ENCODE measurements at places on chromosomes 5 and 9.
A peak's percentile ranks its signal among the peaks of the same experiment; 100 is the strongest.

- no peak for DNase-seq
These were observed 518.1 kb downstream of the CSNK1G3 start for GRCh38 chr5:124030043-124030491.

- peak; percentile 53 for DNase-seq
These were observed 125.4 kb downstream of the ATPSCKMT start for GRCh38 chr5:10124287-10124686.

DNA sequence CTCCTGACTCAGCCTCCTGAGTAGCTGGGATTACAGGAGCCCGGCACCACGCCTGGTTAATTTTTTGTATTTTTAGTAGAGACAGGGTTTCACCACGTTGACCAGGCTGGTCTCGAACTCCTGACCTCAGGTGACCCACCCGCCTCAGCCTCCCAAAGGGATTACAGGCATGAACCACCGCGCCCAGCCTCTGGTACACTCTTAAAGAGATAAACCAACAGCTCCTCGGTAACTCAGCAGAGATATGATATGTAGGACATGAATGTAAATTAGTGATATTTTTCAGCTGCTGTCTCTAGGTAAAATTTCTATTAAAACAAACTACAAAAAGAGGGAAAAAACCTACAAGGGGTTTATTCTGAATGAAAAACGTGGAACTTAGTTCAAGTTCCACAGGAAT is 42.8 kb upstream of the HK3 start:
- DNase-seq, result no peak

DNA sequence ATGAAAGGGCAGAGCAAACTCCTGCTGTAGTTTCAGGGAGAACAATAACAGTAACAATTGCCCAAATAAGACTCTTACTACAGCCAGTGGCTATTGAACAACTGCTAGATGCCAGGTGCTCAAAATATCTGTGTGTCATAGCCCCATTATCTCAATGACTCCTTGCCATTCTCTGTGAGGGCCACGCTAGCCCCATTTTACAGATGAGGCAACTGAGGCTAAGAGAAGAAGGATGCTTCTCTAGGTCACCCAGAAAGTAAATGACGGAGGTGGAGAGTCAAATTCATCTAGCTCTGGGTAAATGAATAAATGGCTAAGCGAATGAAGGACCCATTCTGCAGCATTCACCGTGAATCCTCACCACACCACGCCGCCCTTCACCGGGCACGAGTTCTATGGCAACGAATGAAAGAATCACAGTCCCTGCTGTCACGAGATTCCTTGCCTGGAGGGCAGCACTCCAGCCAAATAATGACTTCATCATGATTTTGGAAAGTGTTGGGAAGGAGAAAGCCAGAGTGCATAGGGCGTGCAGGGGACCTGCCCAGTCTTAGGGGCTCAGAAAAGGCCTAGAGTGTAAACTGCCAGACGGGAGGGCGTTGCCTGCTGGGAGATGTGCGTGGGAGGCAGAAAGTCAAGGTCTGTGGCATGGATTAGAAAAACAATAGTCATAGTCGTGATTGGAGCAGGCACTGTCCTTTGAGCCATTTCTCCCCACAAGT is 147.2 kb downstream of the C9orf50 start:
- no peak for DNase-seq

GRCh38 chr9:38120961-38121360 is 51.9 kb upstream of the SHB start:
- DNase-seq, result no peak

DNA sequence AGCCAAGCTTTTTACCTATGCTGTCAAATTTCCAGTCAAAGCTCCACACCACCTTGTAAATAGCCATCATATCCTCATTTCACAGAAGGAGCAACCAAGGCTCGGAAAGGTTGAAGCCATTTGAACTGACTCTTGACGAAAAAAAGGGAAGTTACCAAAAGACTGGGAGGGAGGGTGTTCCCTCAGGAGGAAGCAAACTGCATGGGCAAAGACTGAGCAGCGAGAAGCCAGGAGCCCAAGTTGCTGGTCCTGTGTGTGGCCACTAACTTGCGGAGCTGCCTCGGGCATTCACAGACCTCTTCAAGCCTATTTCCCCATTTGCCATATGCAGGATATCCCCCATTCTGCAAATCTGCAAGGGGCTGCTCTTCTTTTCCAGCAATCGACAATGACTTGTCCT is 37.4 kb downstream of the TTLL11 start:
- DNase-seq, result no peak

GRCh38 chr5:15753752-15754151 is 253.8 kb downstream of the FBXL7 start:
- DNase-seq, result no peak

- no peak for DNase-seq
These were observed 13.8 kb downstream of the RABEPK start for GRCh38 chr9:125214186-125214585.

- DNase-seq, result peak; percentile 23
These were observed 46.2 kb upstream of the FABP6 start for GRCh38 chr5:160183075-160183474.

DNA sequence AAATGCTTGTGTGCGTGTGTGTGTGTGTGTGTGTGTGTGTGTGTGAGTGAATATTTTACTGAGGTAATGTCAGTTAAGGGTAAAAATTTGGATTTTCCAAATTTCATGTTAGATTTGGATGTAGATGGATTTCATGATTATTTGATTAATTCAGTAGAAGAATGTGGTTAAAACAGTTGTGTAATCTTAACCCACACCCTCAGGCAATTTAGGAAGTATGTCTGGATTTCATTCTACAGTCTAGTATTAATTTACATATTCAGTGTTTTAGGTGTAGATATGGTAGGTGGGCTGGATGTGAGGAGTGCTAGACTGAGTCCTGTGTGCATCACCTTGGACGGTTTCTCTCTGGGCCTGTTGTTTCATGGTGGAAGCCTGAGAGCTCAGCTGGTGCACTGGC is 99.1 kb upstream of the CKMT2 start:
- DNase-seq, result no peak

- DNase-seq, result no peak
These were observed 247.0 kb downstream of the TRPM3 start for GRCh38 chr9:70874451-70874850.

DNA sequence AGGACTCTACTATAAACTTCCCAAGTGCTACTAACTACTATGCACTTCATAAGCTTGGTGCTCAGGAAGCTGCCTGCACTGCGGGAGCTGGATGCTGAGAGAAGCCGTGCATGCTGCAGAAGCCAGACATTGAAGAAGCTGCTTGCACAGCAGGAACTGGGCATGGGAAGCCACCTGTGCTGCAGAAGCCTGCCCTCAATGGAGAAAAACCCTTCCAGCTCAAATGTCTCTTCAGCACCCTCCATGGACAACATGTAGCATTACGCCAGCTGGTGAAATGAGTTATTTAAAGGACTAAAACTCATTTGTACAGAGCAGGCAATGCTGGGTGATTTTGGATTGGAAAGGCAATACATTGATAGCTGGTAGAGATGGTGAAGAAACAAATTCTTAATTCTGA is 247.2 kb downstream of the KIF4B start:
- DNase-seq, result no peak

GRCh38 chr9:114988962-114989599 is 58.7 kb upstream of the TNFSF8 start:
- no peak for DNase-seq

DNA sequence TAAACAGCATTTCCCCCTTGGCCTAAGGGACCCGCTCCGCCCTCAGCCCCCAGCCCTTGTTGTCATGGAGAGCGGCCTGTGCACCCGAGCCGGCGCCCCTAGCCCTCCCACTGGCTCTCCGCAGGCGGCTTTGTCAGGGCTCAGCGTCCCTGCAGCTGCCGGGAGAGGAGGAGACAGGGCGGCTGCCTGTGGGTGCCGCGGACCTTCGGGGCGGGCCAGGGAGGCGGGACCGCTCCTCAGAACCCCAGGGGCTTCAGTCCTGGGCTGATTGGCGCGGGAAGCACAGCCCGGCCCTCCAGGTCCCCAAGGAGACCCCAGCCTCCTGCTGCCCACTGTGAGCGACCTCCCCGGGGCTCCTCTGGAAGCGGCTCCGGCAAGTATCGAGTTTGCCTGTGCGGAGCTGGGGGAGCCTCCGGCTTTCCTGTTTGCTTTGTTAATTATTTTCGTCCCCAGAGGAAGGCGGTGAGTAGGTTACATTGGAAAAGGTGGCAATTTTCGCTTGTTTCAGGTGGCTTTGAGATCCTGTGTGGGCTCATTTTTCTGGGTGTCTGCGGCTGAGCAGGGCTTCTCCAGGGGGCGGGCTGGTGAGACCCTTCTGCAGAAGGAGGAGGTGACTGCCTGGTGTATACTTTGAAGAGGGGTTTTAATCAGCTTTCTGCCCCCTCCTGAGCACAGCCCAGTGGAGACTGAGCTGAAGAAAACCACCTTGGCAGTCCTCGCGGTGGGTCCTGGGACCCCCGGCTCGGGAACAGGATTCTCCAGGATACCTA is at the start of gene FGD3:
FGD3 (plus strand) TSS at position 256 of the 770 bp plus-strand sequence. CDS start 28,734 bp downstream, outside the sequence.
- no peak for DNase-seq

GRCh38 chr5:73131711-73132425 is 11.5 kb downstream of the TMEM171 start:
- no peak for DNase-seq

DNA sequence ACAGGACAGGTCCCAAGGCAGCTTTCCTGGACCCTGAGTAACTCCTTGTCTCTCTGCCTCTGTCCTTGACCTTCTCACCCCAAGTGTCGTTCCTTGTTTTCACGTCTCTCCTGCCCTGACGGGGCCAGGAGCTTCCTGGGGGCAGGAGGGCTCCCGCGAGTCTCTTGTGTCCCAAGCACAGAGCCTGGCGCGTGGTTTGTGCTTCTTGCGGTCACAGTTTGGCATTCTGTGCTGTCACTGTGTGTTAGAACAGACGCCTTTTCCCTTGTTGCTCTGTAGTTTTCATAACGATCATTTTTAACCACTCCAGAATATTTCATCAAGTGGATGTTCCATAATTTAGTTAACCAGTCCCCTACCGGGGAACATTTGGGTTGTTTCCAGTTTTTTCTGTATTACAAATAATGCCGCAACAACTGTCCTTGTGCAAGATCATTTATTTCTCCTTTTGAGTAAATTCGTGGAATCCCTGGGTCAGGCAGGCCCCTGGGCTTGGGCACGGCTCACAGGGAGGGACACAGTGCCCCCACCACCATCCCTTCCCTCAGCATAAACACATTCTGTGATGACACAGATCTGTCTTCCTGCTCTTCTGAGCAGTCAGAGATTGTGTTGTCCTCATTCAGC is 71.9 kb downstream of the TSPAN17 start:
- no peak for DNase-seq

GRCh38 chr5:161847941-161848391 is at the start of gene GABRA1:
Gene GABRA1 (plus strand): TSS chr5:161848120. CDS start chr5:161850811, 2,691 bp downstream.
- DNase-seq, result peak; percentile 51

DNA sequence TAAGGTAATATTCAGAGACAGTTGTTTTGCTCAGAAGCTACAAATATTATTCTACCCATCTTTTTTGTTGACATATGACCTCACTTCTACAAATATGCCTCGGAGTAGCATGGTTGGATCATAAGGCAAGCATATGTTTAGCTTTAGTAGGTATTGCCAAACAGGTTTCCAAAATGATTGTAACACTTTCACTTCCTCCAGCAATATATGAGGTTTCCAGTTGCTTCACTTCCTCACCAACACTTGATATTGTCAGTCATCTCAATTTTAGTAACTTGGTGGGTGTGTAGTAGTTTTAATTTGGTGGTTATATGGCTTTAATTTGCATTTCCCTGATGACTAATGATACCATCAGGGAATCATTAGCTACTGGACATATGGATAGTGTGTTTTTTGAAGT is 46.7 kb downstream of the TNFSF8 start:
- DNase-seq, result no peak

DNA sequence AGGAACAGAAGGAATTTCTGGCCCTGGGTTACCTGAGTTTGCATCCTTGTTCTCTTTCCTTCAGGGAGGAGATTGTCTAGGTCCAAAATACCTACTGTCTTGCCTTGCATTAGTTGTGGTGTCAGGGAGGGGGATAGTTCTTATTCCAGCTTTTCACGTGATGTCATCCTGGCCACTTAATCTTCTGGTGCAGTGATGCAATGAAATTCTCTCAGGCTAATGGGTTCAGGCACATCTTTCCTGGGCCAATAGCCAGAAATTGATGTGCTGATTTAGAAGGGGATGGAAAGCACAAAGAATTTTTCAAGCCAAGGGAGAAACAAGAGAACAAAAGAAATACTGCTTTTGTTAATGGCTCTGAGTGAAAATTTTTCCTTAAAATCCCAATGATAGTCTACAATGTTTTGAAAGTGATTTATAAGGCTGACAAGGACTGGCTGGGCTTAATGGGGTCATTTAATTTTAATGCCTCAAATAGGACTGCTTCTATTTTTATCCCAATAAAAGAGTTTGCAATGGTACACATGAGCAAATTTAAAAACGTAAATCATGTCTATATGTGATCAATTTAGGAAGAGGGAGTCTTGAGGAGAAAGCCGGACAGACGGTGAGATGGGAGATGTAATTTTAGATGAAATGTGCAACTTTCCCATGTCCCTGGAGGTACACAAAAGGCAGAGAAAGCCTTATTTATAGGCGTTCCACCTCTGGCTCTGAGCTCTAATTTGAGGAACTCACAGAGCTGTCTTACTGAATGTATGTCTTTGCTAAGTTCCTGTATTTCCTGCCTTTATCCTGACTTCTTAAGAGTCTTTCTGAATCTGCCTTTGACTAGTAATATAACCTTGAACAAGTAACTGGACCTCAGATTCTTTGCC is 89.3 kb upstream of the SV2C start:
- DNase-seq, result no peak

GRCh38 chr9:107481035-107481434 is 8.5 kb downstream of the KLF4 start:
- DNase-seq, result no peak

GRCh38 chr5:58934629-58935097 is 351.8 kb downstream of the RAB3C start:
- DNase-seq, result no peak

DNA sequence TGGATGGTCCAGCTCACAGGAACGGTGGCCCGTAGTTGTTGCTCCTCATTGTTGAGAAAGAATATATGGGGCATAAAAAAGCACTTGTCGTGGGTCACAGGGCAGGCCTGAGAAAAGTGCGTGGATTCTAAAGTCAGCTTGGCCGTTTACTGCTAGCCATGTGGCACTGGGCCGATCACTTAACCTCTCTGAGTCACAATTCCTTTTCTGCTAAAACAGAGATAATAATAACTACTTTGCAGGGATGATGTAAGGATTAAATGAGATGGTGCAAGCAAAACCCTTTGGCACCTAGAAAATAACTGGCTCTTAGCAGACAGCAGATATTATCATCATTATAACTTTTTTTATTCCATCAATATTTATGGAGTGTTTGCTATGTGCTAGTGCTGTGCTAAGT is 579.7 kb downstream of the CCDC171 start:
- no peak for DNase-seq

- no peak for DNase-seq
These were observed 91.5 kb upstream of the NREP start for GRCh38 chr5:111848476-111848875.

- no peak for DNase-seq
These were observed 82.4 kb upstream of the TNFAIP8 start for GRCh38 chr5:119273391-119273839.

GRCh38 chr9:124392254-124392870 is 22.9 kb downstream of the PSMB7 start:
- no peak for DNase-seq

DNA sequence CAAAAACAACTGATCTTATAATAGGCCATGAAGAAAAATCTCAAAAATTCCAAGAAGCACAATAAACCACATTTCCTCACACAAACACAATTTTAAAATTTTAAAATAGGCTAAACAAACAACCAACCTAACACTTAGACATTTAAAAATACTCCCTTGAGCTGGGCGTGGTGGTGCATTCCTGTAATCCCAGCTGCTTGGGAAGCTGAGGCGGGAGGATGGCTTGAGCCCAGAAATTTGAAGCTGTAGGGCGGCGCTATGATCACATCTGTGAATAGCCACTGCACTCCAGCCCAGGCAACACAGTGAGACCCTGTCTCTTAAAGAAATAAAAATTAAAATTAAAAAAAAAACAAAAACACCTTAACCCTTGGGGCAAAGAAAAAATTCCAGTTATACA is 36.9 kb upstream of the TESK1 start:
- no peak for DNase-seq
